ENCODE measurements at places on chromosomes 3 and 15.

GRCh38 chr15:46654993-46655392, 1020.2 kb downstream of the SQOR start:
- DNase-seq, result no peak

DNA sequence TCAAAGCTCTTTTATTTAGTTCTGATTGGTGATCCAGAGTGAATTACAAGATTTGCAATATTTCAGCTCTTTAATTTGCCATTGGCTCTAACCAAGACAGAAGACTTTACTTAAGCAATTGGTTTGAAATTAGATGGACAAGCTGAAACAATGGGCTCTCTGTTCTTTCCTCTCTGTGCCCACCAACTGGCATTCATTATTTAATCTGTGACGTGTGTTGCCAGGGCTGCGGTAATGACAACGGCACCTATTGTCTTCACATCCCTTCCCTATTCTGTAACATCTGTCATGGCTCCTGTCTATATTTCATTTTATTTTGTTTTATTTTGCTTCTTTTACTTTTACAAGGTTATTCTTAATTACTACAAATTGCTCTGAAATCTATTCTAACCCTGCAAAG, 33.9 kb downstream of the PLD1 start:
- no peak for DNase-seq

DNA sequence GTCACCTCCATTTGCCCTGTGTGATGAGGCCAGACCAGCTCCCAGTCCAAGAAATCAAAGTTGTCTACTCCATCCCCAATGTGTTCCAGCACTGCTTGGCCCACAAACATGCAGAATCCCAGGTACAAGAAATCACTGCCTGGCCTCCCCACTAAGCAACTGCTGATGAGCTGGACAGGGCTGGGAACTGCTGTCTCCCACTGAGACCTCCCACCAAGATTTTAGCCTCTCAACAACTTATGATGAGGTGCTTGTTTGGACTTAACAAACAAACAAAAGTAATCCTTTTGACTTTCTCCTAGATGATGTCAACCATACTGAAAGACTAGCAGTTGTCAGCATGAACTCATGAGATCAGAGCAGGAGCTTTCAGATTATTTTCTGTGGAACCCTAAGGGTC, 260.1 kb upstream of the UBE2E2 start:
- no peak for DNase-seq

DNA sequence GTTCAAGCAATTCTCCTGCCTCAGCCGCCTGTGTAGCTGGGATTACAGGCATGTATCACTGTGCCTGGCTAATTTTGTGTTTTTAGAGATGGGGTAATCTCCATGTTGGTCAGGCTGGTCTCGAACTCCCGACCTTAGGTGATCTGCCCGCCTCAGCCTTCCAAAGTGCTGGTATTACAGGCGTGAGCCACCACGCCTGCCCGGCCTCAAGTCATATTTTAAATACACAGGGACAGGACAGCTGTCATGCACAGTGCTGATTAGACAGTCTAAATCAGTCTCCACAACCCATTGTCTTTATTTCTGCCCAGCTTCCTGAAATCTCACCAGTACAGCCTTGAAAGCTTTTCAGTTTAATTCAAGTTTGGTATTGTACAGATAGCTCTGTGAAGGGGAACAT, 587.4 kb downstream of the FOXP1 start:
- no peak for DNase-seq

DNA sequence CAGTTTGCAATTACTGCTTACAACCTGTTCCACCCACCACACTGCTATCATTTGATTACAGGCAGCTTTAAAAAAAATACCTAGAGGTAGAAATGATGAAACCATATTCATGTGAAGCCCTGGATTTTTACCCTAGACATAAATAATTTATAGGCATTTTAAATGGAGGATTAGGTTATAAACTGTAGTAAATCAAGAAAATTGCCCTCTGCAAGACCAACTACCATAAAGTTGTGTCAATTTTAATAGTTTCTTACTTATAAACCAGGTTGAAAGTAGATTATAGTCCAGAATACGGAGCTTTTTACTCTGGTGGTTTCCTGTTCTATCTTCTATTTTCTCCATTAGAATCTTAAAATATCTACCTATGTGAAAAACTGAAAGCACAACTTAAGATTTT, 13.9 kb downstream of the TNIK start:
- no peak for DNase-seq

- DNase-seq, result no peak
Observed at GRCh38 chr3:111856501-111856900, 2.6 kb upstream of the PHLDB2 start.

- DNase-seq, result no peak
Observed at GRCh38 chr3:143608966-143609365, 239.3 kb downstream of the SLC9A9 start.

DNA sequence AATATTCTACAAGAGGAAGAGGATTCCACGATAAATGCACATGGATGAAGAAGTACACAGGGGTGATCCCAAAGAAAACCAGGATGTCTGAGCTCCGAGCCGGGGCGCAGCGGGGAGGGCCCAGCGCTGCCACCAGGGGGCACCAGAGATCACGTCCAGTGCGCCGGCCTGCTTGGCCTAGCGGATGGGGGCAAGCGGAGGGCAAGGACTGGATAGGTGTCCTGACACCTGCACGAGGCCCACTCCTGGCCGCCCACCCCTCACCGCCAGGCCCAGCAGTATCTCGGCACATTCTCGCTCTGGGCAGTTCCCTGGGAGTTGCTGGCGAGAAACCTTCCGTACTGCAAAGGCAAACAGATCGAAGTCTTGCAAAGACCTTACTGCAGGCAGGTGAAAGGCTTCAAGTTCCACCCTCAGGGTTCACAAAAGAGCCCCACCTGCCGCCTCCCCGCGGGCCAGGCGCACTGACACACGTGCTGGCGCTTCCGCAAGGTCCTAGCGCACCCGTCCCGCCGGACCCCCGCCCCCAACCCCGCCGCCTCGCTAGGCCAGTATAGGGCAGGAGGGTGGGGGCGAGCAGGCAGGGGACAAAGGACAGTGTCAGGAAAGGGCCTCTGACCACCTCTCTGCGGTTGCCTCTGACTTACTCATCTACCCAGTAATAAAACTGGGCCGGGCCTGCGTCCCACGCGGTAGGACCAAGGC, 3.3 kb downstream of the ANKRD63 start:
- peak; percentile 60 for DNase-seq

- DNase-seq, result no peak
Observed at GRCh38 chr3:130677343-130677742, 69.3 kb downstream of the PIK3R4 start.

- peak; percentile 100 for DNase-seq
Observed at GRCh38 chr3:120094776-120095225, 554 bp upstream of the GSK3B start.

GRCh38 chr15:48267766-48268165, 61.7 kb downstream of the SLC12A1 start:
- DNase-seq, result no peak

- no peak for DNase-seq
Observed at GRCh38 chr3:111684640-111685039, 89.5 kb upstream of the ZBED2 start.

- no peak for DNase-seq
Observed at GRCh38 chr15:38559131-38559530, 5.5 kb downstream of the RASGRP1 start.

DNA sequence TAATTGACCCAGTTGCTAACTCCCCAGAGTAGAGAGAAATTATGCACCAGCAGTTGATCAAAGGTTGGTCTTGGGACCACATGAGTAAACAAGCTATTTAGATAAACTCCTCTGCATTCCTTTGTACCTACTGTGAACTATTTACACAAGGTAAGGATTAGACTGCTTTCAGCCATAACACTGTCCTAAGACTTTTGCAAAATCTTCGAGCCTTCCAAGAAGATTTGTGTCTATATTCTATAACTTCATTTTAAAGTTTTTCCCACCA, 108.5 kb upstream of the UNC13C start:
- DNase-seq, result no peak

- DNase-seq, result no peak
Observed at GRCh38 chr3:24258727-24259600, 235.7 kb downstream of the THRB start.
